Activated CD8-positive, alpha-beta T cell treated with anti-CD3 and anti-CD28 coated beads, Interleukin-2, amount 10 ng/mL, durations not matched to agents 7 days and 5 days (primary cell): ENCODE measurements at places on chromosomes 11 and 22.

- H3K36me3 ChIP-seq = no peaks in the 10 kb centered on the region
- no peak for DNase-seq
- H3K27ac ChIP-seq = no peak overlapping the region
- no peak overlapping the region for H3K4me3 ChIP-seq
Observed at GRCh38 chr11:13140028-13140870, 131.1 kb downstream of the RASSF10 start.

- no peak overlapping the region for H3K4me3 ChIP-seq
- no peaks in the 10 kb centered on the region for H3K4me1 ChIP-seq
- H3K27ac ChIP-seq = no peak overlapping the region
- H3K36me3 ChIP-seq = no peaks in the 10 kb centered on the region
- no peaks in the 10 kb centered on the region for H3K27me3 ChIP-seq
Observed at GRCh38 chr22:33697640-33698039, 222.6 kb downstream of the LARGE1 start.

DNA sequence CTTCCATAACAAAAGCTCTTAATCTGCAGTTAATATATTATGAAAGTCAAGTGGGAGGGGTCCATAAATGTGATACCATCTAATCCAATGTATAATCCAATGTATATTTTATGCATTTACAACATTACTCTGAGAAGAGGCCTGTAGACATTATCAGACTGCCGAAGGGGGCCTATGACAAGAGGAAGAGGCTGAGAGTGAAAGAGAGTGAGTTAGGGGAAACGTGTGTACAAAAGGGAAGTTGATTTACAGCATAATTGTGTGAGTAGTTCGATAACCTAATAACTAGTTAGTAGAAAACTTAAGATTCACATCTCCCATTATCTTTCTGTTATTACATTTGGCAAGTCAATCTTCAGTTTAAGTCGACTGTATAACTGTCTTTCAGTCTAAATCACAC, 86.6 kb downstream of the DDX10 start:
- H3K4me3 ChIP-seq = no peak overlapping the region
- DNase-seq = no peak
- peaks cover 10% of the 10 kb centered on the region for H3K4me1 ChIP-seq
- no peak overlapping the region for H3K27ac ChIP-seq

- DNase-seq = no peak
- no peaks in the 10 kb centered on the region for H3K36me3 ChIP-seq
- H3K27ac ChIP-seq = no peak overlapping the region
- H3K27me3 ChIP-seq = no peaks in the 10 kb centered on the region
- H3K4me3 ChIP-seq = no peak overlapping the region
Observed at GRCh38 chr11:29844701-29845379, 172.0 kb downstream of the KCNA4 start.

DNA sequence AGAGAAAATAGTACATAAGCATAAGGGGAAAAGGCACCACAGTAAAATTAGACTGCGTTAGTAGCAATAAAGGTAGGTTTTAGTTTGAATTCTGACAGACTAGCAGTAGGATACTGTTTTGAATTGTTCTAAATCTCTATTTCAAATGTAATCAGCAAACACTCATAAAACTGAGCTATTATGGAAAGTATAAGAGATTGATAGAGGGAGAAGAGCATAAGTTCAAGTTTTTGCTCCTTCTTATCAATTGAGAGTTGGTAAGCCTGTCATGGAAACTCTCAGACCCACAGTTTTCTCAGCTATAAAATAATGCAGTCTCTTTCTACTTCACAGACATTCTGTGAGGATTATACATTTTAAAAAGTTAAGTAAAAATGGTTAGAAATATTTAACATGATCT, 840.2 kb upstream of the CNTN5 start:
- H3K4me3 ChIP-seq = no peak overlapping the region
- H3K27me3 ChIP-seq = no peaks in the 10 kb centered on the region
- H3K4me1 ChIP-seq = no peaks in the 10 kb centered on the region
- no peak overlapping the region for H3K27ac ChIP-seq
- H3K36me3 ChIP-seq = no peaks in the 10 kb centered on the region

DNA sequence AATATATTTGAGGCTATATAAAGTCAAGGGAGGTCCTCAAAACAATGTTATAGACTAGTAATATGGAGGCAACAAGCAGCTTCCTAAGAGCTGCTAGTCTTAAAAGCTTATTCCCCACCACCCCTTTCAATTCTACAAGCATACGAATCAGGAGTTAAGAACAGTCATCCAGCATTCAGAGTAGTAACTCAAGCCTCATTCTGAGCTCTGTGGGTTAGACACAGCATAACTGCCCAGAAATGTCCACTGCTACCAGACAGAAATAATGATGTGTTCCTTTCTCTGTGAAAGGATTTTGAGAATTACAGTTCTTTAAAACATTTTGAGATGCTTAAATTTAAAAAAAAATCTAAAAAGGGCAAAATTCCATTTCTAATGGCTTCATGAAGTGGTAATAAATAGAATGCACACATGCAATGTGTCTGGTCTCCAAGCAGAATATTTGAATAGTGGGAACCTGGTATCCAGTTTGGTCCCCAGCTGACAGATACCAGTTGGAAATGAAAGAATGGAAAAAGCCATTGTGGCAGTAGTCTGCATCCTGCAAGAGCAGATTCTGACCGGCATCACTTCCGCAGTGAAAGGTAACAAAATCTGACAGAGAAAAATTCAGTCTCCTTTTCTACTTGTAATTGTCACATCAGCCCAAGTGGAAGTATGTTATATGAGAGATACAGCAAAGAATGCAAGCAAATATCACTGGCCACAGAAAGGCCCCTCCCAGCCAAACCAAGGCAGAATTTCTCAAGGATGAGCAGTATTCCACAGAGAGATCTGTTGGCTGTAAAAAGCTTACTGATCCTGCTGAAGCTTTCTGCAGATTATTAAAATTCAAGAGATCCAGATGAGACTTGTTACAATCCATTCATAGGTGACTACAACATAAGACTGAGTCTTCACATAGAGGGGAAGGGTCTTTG, 310.8 kb upstream of the PITPNB start:
- H3K27me3 ChIP-seq = peaks cover 9% of the 10 kb centered on the region
- H3K4me3 ChIP-seq = no peak overlapping the region
- DNase-seq = no peak
- H3K27ac ChIP-seq = no peak overlapping the region
- H3K4me1 ChIP-seq = no peaks in the 10 kb centered on the region

DNA sequence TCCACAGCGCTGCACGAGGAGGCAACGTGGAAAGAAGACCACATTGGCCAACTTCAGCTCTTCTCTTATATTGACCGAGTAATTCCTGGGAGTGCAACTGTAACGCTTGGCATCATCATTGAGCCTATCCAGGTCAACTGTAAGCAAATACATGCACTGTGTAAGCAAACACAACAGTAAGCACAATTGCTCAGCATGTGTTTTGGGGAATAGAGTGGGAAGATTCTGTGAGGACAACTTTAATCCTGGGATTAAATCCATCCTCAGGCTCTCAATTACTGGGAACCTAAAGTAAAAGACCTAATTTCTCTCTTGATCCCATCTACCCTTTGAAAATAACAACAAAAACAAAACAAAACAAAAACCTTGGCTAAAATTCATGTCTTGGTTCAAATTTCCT, 109.5 kb upstream of the DDI1 start:
- no peaks in the 10 kb centered on the region for H3K4me1 ChIP-seq
- no peak overlapping the region for H3K4me3 ChIP-seq
- no peak overlapping the region for H3K27ac ChIP-seq
- no peaks in the 10 kb centered on the region for H3K27me3 ChIP-seq
- no peak for DNase-seq
- H3K36me3 ChIP-seq = no peaks in the 10 kb centered on the region

DNA sequence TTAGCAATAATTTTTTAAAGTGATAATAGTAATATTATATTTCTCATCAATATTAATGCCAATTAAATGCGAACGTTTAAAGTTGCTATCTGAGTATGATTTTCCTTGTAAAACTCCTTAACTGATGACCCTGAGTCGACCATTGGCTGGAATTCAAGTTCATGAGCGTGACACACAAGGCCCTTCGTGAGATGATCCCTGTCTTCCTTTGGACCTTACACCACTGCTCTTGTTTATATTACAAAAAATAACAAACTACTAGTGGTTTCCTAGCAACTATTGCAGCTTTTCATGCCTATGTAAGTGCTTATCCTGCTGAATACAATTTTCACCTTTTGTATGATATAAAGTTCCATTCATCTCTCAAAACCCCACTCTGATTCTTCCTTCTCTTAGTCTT, 752.9 kb downstream of the CNTN5 start:
- H3K27me3 ChIP-seq = no peaks in the 10 kb centered on the region
- no peaks in the 10 kb centered on the region for H3K4me1 ChIP-seq
- no peak overlapping the region for H3K27ac ChIP-seq
- no peak overlapping the region for H3K4me3 ChIP-seq

DNA sequence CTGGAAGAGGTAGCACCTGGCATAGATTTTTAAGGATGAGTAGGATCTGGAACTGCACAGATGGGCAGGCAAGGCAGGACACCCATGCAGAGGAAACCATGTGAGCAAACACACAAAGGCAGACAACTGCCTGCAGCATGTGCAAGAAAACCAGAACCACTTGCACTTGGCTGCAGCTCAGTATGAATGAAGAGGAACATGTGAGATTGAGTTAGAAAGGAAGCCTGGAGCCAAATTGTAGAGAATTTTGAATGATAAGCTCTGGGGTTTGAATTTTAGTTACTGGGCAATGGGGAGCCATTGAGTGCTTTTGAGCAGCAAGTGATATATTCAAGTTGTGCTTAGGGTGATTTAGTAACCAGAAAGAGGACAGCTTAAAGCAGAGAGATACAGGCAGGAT, 583.4 kb downstream of the SOX6 start:
- no peaks in the 10 kb centered on the region for H3K36me3 ChIP-seq
- no peaks in the 10 kb centered on the region for H3K4me1 ChIP-seq

- H3K4me3 ChIP-seq = no peak overlapping the region
- no peak for DNase-seq
- peaks cover 9% of the 10 kb centered on the region for H3K36me3 ChIP-seq
- H3K27me3 ChIP-seq = no peaks in the 10 kb centered on the region
- H3K27ac ChIP-seq = no peak overlapping the region
- peaks cover 4% of the 10 kb centered on the region for H3K4me1 ChIP-seq
Observed at GRCh38 chr22:46951973-46952372, 189.5 kb downstream of the TBC1D22A start.

DNA sequence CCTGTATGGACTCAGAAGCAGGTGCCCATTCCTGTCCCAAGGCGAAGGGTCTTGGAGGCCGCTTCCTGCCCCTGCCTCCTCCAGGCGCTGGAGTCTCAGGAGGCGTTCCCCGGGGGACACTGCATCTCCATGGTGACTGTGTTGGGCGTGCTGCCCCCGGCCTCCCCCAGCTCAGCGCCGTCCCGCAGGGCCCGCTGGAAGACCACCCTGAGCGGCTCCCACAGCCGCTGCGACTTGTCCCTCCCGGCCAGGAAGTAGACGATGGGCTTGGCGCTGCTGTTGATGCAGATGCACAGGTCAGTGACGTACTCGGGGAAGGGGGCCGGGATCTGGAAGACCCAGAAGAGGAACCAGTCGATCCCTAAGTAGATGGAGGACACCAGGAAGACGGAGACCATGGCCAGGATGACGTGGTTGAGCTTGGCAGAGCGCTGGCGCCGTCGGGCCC, 7.8 kb downstream of the MRGPRF start:
- H3K27me3 ChIP-seq = peaks cover 2% of the 10 kb centered on the region
- no peak overlapping the region for H3K27ac ChIP-seq
- H3K36me3 ChIP-seq = no peaks in the 10 kb centered on the region
- no peak for DNase-seq
- H3K4me3 ChIP-seq = no peak overlapping the region
- H3K4me1 ChIP-seq = no peaks in the 10 kb centered on the region

GRCh38 chr11:62017878-62018655, 50.6 kb upstream of the FTH1 start:
- no peaks in the 10 kb centered on the region for H3K36me3 ChIP-seq
- H3K27ac ChIP-seq = no peak overlapping the region
- H3K4me3 ChIP-seq = no peak overlapping the region
- peaks cover 3% of the 10 kb centered on the region for H3K4me1 ChIP-seq

- peaks cover 32% of the 10 kb centered on the region for H3K27me3 ChIP-seq
- no peaks in the 10 kb centered on the region for H3K36me3 ChIP-seq
- no peak overlapping the region for H3K27ac ChIP-seq
- DNase-seq = no peak
- peaks cover 21% of the 10 kb centered on the region for H3K4me1 ChIP-seq
- H3K4me3 ChIP-seq = no peak overlapping the region
Observed at GRCh38 chr22:50098052-50098451, 8.2 kb downstream of the MOV10L1 start.

- no peak for DNase-seq
- H3K4me1 ChIP-seq = peaks cover 4% of the 10 kb centered on the region
- H3K4me3 ChIP-seq = no peak overlapping the region
Observed at GRCh38 chr11:63713766-63714165, 32.5 kb downstream of the RTN3 start.

- H3K27ac ChIP-seq = no peak overlapping the region
- H3K4me1 ChIP-seq = peaks cover 18% of the 10 kb centered on the region
- no peaks in the 10 kb centered on the region for H3K27me3 ChIP-seq
- H3K36me3 ChIP-seq = no peaks in the 10 kb centered on the region
- H3K4me3 ChIP-seq = no peak overlapping the region
Observed at GRCh38 chr11:73321604-73322381, 13.7 kb downstream of the ARHGEF17 start.

GRCh38 chr11:61357233-61357893, 4.3 kb downstream of the CYB561A3 start:
- H3K27me3 ChIP-seq = no peaks in the 10 kb centered on the region
- no peak overlapping the region for H3K4me3 ChIP-seq
- H3K36me3 ChIP-seq = peaks cover 17% of the 10 kb centered on the region
- no peak for DNase-seq

GRCh38 chr11:43905813-43906241, 25.2 kb downstream of the ALKBH3 start:
- no peak overlapping the region for H3K4me3 ChIP-seq
- H3K36me3 ChIP-seq = peaks cover 41% of the 10 kb centered on the region
- no peak overlapping the region for H3K27ac ChIP-seq
- H3K4me1 ChIP-seq = peaks cover 4% of the 10 kb centered on the region

DNA sequence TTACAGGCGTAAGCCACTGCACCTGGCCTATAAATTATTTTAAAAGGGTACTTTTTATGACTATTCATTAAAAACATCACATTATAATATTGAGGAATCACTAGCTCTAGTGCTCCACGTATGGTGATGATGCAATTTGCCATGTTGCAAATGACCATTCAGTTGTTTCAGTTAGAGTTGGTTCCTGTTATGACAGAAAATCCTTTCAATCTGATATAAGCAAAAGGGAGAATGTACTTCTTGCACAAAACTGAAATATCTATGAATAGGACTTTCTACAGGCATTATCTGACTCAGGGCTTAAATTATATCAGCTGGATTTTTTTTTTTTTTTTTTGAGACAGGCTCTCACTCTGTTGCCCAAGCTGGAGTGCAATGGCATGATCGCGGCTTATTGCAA, 45.6 kb upstream of the RRM1 start:
- H3K27me3 ChIP-seq = no peaks in the 10 kb centered on the region
- peaks cover 10% of the 10 kb centered on the region for H3K4me1 ChIP-seq
- peaks cover 43% of the 10 kb centered on the region for H3K36me3 ChIP-seq
- H3K4me3 ChIP-seq = no peak overlapping the region
- no peak overlapping the region for H3K27ac ChIP-seq
- DNase-seq = no peak

DNA sequence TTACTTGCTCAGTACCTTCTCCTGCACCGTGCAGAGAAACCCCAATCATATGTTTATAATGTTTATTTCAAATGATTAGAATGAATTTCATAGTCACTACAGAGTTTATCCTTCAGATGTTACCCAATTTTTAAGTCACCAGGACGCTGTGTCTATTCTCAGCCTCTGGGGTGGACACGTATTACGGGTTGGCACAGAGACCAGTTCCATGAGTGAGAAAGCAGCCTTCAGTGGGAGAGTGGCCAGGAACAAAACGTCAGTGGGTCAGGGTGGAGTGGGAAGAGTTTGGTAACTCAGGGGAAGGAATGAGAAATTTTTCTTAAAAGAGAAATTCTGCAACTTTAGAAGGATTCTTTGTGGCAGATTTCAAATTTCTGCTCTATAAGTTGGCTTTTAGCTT, 77.1 kb upstream of the MTMR2 start:
- H3K4me1 ChIP-seq = peaks cover 4% of the 10 kb centered on the region
- H3K27ac ChIP-seq = no peak overlapping the region
- no peak for DNase-seq
- H3K4me3 ChIP-seq = no peak overlapping the region
- peaks cover 4% of the 10 kb centered on the region for H3K36me3 ChIP-seq
